ENCODE measurements at places on chromosomes 11 and 22.

GRCh38 chr22:46448333-46448732 lies 89.1 kb downstream of the CELSR1 start:
- no peak for DNase-seq

DNA sequence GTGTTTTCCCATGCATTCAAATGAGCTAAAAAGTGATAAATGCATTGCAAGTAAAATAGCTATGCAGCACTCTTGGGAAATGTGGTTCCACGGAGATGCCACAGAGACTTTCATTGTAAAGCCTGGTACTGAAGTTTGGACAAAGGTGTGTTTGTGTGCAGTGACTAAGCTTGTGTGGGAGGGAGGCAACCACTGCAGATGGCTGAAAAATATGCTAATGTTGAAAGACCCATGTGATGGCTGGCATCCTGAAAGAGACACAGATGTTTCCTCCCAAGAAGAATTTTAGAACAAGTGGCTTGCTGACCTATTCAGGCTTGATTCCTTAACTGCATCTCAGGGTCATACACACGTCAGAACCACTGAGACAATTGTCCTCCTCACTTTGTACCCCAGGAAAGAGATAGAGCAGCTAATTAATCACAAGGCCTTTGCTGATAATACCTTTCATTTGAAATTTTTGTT lies 73.8 kb downstream of the FAM76B start:
- no peak for DNase-seq

- no peak for DNase-seq
Measured at GRCh38 chr22:49365191-49365837, 462.4 kb downstream of the BRD1 start.

DNA sequence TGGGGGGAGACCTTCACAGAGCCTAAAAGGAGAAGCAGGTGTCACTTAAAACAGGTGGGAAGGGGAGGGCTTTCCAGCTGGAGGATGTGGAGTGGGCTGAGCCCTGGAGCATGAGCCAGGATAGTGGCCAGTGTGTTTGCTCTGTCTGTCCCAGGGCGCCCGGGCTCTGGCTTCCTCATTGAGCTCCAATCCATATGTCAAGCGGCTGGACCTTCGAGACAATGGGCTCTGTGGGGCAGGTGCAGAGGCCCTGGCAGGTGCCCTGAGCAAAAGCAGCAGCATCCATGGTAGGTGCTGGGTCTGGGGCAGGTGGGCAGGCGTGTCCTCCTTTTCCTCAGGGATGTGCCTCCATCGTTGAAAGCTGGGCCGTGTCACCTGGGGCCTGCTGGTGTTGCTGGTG lies 2.0 kb downstream of the LRRC74B start:
- no peak for DNase-seq

DNA sequence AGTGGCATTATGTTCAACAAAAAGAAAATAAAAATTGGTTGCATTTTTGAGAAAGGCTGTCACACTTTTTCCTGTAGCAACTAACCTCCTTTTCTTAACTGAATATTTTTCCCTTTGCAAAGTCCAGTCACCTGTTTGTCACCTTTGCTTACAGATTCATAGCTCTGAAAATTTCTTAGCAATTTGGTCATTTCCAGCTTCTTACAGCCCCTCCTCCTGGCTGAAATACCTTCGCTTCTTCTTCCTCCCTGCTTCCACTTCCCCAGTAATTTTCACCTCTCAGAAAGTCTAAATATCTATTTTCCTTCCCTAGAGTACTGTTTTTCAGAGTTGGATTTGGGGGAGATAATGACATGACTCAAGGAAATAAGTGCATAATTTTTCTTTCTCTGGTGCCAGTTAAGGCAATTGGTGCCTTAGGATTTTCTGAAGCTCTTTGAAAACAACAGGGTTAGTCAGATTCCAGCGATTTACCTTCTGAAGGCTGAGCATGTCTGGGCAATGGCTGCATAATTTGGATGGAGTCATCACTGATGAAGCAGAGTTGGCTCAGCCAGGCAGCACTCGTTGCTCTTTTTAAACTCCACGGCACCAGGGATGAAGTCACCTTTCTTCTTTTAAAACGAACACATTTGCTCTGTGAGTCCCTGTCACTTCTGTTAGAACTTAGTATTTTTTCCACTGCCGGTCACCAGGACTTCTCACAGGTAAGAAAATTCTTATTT lies 62.1 kb upstream of the AMOTL1 start:
- DNase-seq: no peak

DNA sequence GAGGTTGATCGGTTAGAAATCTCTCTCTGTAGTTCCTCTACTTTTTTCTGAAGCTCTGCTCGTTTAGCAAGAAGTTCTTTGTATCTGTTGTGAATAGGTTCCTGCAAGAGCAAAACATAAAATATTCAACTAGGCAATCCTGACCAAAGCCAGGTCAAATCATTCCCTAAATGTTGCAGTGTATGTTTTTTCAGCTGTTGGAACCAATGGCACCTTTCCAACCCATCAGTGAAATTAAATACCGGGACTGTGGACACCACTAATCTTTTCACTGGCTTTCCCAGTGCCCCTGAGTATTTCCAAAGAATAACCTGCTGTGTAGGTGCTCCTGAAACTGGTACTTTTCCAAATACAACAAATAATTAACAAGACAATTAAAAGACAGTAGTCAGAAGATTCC lies 45.1 kb downstream of the CEP57 start:
- no peak for DNase-seq

DNA sequence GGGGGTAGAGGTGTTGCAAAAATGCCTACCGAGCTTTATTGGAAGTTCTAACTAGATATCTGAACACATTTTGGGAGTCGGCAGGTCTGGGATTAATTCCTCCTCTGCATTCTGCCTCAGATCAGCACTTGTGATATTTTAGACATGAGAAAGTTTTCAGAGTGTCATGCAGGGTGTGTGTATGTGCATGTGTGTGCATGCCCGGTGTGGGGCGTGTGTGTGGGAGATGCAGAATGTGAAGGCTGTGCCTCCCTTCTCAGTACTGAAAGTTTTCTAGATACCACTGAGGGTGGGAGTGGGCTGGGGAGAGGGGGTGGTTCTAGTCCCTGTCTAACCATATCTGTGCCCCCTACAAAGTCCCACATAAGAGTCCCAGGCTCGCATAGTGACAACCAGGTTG lies 180.0 kb upstream of the NTM start:
- no peak for DNase-seq

DNA sequence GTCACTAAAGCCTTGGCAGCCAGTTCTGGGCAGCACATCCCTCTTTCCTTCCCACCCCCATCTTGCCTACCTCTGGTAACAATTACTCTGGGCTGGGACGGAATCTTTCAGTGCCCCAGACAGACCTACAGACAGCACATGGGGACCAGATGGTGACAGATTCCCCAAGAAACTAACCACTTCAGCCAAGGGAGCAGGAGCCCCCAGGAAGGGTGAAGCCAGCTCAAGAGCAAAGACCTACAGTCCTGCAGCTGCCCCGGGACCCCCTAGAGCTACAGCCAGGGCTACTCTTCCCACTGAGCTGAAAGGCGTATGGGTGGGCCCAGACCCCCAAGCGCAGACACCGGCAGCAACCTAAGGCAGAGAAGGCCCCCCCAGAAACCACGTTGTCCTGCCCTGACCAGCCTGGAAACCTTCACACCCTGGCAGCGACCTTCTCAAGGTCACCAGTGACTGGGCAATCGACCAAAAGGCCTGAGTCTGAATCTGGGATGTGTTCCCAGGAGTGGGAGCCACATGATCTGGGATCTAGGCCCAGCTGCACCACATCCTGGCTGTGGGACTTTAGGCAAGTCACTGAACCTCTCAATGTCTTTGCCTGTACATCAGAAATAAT lies 65.8 kb downstream of the LRRC32 start:
- DNase-seq: no peak

DNA sequence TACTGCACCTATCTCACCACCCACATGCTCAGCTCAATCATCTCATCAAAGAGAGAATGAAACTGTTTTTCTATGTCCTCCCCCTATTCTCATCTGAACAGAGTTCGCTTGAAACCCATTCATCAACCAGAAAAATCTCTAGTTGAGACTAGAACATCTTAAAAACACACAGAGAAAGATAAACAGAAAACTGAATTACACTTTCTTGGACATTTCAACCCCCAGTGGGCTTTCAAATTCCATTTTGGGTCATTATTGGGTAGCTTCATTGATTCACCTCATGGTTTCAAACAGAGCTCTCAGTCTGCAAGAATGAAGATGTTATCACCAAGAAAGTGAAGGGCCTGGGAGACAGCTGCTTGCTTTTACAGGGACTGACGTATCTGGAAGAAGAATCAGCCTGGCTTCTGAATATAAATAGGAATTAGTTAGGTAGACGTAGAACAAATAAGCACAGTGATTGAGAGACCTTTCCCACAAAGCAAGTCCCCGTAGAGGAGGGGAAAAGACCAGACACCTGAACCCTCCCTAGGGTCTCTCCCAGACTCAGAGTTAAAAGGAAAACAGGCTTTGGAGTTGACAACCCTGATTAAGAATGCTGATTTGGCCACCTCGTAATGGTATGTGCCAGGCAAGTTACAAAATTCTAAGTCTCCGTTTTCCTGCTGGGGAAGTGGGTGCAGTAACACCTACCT lies 155.7 kb downstream of the BBOX1 start:
- no peak for DNase-seq

DNA sequence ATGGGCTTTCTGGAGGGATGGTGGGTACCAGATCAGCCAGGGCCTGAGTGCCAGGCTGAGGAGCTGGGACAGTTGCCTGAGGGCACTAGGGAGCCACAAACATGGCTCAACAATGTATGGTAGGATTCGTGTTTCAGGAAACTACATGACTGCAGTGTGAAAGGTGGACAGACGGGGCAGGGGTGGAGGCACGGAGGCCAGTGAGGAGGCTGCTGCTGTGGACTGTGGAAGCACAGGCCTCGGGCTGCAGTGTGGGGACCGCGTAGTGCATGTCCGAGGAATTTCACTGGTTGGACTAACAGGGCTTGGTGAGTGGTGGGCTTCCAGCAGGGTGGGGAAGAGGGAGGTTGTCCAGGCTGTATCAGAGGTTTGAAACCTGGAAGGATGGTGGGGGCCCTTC lies 7.8 kb downstream of the P2RY2 start:
- DNase-seq: no peak

DNA sequence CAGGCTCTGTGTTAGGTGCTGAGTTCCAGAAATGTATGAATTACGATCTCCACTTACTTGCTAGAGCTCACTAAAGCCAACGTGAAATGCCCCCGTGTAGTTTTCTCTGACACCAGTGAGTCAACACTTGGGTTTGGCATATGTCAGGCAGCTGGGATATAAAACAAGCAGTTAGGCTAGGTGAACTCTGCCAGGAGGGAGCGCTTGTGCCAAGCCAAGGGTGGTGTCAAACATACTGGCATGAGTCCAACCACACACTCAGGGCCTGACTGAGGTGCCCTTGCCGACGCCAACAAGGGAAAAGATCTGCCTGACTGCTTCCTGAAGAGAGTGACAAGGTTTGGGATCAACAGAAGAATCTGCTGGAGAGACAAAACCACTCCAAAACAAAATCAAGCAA lies 167.8 kb upstream of the NARS2 start:
- DNase-seq: no peak

DNA sequence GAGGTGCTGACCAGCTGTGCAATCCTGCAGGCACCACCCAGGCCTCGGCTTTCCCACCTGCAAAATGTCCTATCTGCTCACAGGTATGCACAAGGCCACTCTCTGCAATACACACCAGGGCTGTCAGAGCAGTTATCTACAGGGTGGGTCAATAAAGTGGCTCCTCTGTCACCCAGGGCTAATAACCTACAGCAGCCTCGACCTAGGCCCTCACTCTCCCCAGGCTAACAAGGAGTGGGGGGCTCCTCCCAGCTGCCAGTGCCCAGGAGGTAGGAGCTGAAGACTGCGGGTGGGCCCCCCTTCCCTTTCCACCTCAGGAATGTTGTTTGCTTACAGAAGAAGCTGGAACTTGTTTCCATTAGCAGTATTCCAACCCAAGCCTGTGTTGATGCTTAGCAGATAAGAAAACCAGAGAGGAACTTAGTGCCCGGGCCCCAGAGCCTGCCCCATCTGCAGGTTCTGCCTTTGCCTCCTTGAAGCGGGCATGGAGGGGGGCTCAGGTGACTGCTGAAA lies 26.8 kb downstream of the MYH9 start:
- no peak for DNase-seq

- DNase-seq: no peak
Measured at GRCh38 chr11:17707830-17708229, 11.5 kb upstream of the MYOD1 start.

DNA sequence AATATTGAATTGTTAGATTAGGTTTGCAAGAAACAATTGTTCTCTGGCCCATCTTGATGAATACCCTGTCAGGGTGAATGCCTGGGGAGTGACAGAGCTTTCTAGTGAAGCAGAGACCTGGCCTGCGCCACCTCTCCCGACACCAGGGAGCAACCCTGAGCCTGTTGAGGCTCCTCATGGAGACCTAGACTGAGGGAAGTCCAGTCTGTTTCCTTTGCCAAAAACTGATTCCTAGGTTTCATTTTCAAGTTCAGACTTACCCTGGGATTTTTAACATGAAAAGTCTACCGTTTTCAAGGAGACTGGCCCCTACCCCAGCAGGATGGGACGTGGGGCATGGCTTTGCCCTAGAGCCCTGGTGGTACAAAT lies 173.7 kb upstream of the SORL1-AS1 start:
- no peak for DNase-seq

GRCh38 chr11:131393691-131394090 lies 23.3 kb downstream of the NTM start:
- no peak for DNase-seq

DNA sequence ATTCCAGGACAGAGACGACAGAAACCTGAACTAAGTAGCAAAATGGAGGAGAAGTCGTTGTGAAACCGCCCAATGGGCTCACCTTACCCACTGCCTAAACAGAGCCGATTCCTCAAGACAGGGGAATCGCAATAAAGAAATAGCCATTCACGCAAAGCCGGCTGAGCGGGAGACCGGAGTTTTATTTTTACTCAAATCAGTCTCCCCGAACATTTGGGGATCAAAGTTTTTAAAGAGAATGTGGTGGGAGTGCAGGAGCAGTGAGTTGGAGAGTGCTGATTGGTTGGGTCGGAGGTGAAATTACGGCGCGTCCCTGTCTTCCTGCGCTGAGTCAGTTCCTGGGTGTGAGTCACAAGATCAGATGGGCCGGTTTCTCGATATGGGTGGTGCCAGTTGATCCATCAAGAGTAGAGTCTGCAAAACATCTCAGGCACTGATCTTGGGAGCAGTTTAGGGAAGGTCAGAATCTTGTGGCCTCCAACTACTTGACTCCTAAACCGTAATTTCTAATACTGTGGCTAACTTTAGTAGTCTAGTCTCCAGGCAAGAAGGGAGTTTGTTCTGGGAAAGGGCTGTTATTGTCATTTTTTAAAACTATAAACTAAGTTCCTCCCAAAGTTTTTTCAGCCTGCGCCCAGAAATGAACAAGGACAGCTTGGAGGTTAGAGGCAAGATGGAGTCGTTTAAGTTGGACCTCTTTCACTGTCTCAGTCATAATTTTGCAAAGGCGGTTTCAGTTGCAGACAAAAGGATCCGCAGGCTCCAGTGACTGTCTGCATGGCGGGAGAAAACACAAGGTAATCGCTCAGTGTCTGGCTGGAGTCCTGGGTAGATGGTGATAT lies 34.1 kb downstream of the OR4D9 start:
- DNase-seq: no peak

GRCh38 chr22:31526270-31526669 lies 29.9 kb downstream of the SFI1 start:
- DNase-seq: no peak

Data from CD4-positive, alpha-beta T cell treated with Interleukin-12 subunit alpha and Interleukin-12 subunit beta, for 1 hour (primary cell).